ENCODE measurements at places on chromosomes 3 and 15.
A peak's percentile ranks its signal among the peaks of the same experiment; 100 is the strongest.

DNA sequence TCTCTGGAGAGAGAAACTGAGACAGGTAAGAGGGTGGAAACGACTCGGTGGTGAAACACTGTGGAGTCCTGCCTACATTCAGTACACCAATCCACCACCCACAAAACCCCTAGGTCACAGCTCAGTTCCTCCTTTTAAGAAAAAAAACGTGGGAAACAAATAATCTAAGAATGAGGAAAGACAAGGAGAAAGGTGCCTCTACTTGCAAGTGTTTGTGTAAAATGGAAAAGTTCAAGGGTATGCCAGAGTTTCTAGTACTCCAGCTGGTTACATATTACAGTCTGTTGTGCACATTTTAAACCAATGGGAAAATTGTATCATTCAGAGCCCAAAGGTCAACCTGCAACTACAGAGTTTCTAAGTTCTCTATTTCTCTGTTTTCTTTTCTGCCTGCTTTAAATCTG is 32.2 kb downstream of the HGD start:
- H3K36me3 ChIP-seq: no peaks in the 10 kb centered on the region
- DNase-seq: no peak
- H3K27me3 ChIP-seq: no peaks in the 10 kb centered on the region
- no peak overlapping the region for H3K4me3 ChIP-seq

GRCh38 chr3:56976651-56977560 is 83.6 kb upstream of the SPATA12 start:
- H3K27ac ChIP-seq: peak overlapping the region; percentile 82
- peak; percentile 86 for DNase-seq
- H3K4me3 ChIP-seq: no peak overlapping the region
- peaks cover 34% of the 10 kb centered on the region for H3K4me1 ChIP-seq

DNA sequence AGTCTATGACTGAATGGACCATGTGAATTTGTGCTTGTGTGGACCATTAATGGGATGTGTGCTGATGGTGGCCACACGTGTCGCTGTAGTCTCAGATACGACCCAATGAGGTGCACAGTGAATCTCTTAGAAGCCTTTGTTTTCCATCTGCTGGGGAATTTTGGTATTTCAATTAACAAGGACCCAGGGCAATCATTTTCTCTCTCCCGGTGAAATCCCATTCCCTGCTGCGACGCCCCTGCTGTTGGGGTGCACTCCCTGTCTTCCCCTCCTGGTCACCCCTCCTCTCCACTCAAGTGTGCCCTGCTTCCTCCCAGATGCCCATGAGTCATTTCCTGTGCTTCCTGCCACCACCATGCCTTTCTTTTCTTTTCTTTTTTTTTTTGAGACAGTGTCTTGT is 32.7 kb downstream of the EBLN2 start:
- no peak overlapping the region for H3K27ac ChIP-seq
- H3K4me1 ChIP-seq: no peaks in the 10 kb centered on the region
- no peaks in the 10 kb centered on the region for H3K36me3 ChIP-seq
- H3K4me3 ChIP-seq: no peak overlapping the region
- H3K27me3 ChIP-seq: no peaks in the 10 kb centered on the region
- no peak for DNase-seq

DNA sequence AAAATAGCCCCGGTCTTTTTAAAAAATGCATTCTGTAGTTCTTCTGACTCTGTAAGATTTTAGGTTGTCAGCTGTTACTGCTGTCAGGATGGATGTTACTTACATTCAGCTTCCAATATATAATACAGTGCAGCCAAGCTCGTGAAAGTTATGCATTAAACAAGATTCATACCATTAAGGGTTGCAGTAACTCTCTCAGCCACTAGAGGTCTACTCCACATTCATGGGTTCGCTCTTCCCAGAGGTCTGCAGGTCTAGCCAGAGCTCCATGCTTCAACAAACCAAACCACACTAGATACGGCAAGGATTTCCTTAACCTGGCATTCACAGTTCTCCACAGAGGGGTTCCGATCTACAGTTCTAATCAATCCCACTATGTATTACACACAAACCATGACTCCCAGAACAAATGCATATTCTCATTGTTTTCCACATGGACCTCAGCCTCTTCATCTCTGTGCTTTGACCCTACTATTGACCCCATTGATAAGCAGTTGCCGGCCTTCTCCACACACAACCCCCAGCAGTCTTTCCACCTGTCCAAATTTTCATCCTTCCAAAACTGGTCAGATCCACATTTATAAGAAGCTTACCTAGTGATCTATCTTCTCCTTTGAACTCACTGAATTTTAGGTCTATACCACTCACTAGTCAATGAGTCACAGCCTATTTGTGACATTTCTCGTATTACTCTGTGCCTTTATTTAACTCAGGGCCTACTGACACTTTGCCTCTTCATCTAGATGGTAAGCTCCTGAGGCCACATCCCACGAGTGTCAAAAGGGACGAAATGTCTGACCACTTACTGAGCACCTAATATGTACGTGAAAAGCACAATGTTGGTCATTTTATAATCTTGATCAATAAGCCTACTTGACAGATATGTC is 33.7 kb downstream of the RORA start:
- no peaks in the 10 kb centered on the region for H3K36me3 ChIP-seq
- no peak overlapping the region for H3K4me3 ChIP-seq
- no peaks in the 10 kb centered on the region for H3K27me3 ChIP-seq
- H3K27ac ChIP-seq: no peak overlapping the region

GRCh38 chr3:42130329-42131070 is 39.3 kb downstream of the TRAK1 start:
- no peaks in the 10 kb centered on the region for H3K4me1 ChIP-seq
- H3K27ac ChIP-seq: no peak overlapping the region
- no peak for DNase-seq
- H3K36me3 ChIP-seq: no peaks in the 10 kb centered on the region

GRCh38 chr3:187684880-187685279 is 14.7 kb upstream of the SST start:
- no peaks in the 10 kb centered on the region for H3K36me3 ChIP-seq
- DNase-seq: no peak
- no peaks in the 10 kb centered on the region for H3K4me1 ChIP-seq
- H3K27ac ChIP-seq: no peak overlapping the region
- no peaks in the 10 kb centered on the region for H3K27me3 ChIP-seq

- no peaks in the 10 kb centered on the region for H3K36me3 ChIP-seq
- peak overlapping the region; percentile 53 for H3K27ac ChIP-seq
- peaks cover 11% of the 10 kb centered on the region for H3K4me1 ChIP-seq
- no peaks in the 10 kb centered on the region for H3K27me3 ChIP-seq
- peak; percentile 92 for DNase-seq
Observed at GRCh38 chr15:58331913-58332675, 99.7 kb upstream of the LIPC start.

DNA sequence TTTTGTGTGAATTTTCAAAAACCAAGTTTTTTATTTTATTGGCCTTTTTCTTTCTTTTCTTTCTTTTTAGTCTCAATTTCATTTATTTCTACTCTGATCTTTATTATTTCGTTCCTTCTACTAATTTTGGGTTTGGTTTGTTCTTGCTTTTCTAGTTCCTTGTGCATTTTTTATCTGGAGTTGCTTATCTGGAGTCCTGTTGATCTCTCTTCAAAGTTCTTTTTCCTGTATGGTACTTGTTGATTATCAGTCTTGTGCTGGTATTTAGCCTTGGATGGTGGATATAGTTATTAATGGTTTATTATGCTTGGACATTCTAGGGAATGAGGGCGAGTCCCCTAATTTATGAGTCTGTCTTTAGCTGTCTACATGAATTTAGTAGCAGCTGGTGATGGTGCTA is 64.7 kb downstream of the LARS2 start:
- DNase-seq: no peak
- H3K36me3 ChIP-seq: no peaks in the 10 kb centered on the region
- no peaks in the 10 kb centered on the region for H3K27me3 ChIP-seq

- H3K4me3 ChIP-seq: no peak overlapping the region
- H3K27me3 ChIP-seq: no peaks in the 10 kb centered on the region
- no peak overlapping the region for H3K27ac ChIP-seq
- no peak for DNase-seq
Observed at GRCh38 chr3:79568938-79569337, 198.9 kb downstream of the ROBO1 start.

DNA sequence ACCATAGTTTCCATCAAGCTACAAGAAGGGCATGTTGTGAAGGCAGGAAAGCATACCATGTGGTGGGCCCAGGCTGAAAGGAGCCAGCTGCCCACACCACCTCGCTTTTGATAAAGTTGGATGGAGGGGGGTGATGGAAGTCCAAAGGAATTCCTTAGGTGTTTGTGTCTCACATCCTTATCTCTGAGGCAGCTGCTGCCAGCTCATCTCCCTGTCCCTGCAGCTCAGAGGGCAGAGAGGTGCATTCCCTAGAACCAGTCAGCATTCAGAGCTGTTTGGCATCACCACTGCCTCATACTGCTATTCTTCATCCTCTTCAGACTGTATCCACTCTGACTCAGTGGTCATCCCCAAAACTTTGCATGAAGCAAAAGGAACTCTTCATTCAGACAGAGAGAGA is 141.5 kb upstream of the BFSP2 start:
- H3K36me3 ChIP-seq: no peaks in the 10 kb centered on the region
- H3K4me1 ChIP-seq: no peaks in the 10 kb centered on the region
- H3K27me3 ChIP-seq: no peaks in the 10 kb centered on the region
- H3K27ac ChIP-seq: no peak overlapping the region
- DNase-seq: no peak
- no peak overlapping the region for H3K4me3 ChIP-seq

DNA sequence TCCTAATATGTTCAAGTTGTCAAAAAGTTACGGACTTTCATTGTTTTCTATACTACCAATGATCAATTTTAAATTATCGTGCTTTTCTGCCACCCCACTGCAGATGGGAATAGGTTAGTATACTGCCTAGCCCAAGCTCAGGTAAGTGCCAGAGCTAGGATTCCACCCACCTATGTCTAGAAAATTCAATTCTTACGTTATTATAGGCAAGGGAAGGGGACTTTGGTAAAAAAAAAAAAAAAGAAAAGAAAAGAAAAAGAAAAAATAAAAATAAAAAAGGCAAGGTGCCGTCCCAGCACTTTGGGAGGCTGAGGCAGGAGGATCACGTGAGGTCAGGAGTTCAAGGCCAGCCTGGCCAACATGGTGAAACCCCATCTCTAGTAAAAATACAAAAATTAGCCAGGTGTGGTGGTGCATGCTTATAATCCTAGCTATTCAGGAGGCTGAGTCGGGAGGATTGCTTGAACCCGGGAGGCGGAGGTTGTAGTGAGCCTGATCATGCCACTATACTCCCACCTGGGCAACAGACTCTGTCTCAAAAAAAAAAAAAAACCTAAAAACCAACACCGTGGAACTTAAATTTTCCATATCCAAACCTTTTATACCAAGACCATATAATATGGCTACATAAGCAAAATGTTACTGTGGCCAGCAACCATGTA is 1.3 kb downstream of the RPL22L1 start:
- DNase-seq: no peak
- H3K27ac ChIP-seq: peak overlapping the region; percentile 87
- no peaks in the 10 kb centered on the region for H3K27me3 ChIP-seq
- no peak overlapping the region for H3K4me3 ChIP-seq

DNA sequence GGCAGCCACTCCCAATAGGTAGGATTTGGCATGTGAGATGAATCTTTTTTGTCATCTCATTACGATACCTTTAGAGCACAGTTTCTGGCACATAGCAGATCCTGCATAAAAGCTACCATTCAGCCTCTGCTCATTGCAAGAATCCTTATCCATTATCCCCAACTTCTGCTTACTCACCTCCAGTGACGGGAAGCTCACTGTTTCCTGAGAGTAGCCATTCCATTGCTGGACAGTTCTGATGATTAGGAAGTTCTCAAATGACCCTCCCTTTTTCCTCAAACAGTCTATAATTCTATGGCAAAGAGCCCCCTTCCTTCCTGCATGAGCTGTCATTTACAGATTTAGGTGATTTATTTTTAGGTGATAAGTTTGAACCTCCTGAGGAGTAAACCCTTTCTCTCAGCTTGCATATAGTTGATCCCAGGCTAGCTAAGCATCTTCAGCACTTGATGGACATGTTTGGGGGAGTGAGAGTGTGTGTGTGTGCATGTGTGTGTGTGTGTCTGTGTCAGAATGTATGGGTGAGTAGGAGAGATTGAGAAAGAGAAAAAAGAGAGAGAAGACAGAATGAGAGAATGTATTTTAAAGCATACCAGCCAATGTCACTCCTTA is 109.7 kb downstream of the LSM3 start:
- no peak overlapping the region for H3K27ac ChIP-seq
- no peak for DNase-seq
- no peaks in the 10 kb centered on the region for H3K36me3 ChIP-seq
- peaks cover 11% of the 10 kb centered on the region for H3K4me1 ChIP-seq
- no peak overlapping the region for H3K4me3 ChIP-seq

DNA sequence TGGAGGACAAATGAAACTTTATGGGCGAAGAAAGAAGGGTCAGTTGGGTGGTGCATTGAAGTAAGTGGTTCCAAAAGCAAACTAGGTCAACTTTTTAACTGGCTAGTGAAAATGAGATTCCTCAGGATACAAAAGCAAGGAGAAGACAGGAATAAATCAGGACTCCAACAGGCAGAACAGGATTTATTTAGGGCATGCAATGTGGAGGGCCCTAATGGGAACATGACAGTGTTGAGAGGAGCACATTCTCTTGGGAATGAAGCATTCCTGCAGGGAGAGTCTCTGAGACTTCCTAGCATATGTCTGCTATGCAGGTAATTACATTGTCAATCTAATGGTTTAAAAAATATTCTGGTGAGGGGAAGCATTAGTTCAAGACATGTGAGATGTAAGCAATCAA is 8.7 kb downstream of the NPAP1 start:
- H3K36me3 ChIP-seq: no peaks in the 10 kb centered on the region
- DNase-seq: no peak
- no peak overlapping the region for H3K4me3 ChIP-seq
- H3K27ac ChIP-seq: no peak overlapping the region
- H3K4me1 ChIP-seq: peaks cover 4% of the 10 kb centered on the region

GRCh38 chr15:57306161-57306943 is 70.0 kb upstream of the CGNL1 start:
- H3K27me3 ChIP-seq: no peaks in the 10 kb centered on the region
- DNase-seq: peak; percentile 92
- H3K4me1 ChIP-seq: no peaks in the 10 kb centered on the region
- peak overlapping the region; percentile 55 for H3K4me3 ChIP-seq
- H3K27ac ChIP-seq: no peak overlapping the region
- no peaks in the 10 kb centered on the region for H3K36me3 ChIP-seq

- no peaks in the 10 kb centered on the region for H3K27me3 ChIP-seq
- no peak overlapping the region for H3K27ac ChIP-seq
- no peak overlapping the region for H3K4me3 ChIP-seq
- no peaks in the 10 kb centered on the region for H3K36me3 ChIP-seq
Observed at GRCh38 chr3:132256989-132257388, 60.2 kb upstream of the ACP3 start.

- no peaks in the 10 kb centered on the region for H3K4me1 ChIP-seq
- H3K27ac ChIP-seq: no peak overlapping the region
- no peak overlapping the region for H3K4me3 ChIP-seq
- no peaks in the 10 kb centered on the region for H3K36me3 ChIP-seq
- no peaks in the 10 kb centered on the region for H3K27me3 ChIP-seq
- no peak for DNase-seq
Observed at GRCh38 chr15:67405208-67406191, 115.4 kb upstream of the C15orf61 start.

- H3K27me3 ChIP-seq: no peaks in the 10 kb centered on the region
- no peak overlapping the region for H3K27ac ChIP-seq
- DNase-seq: no peak
- H3K4me1 ChIP-seq: no peaks in the 10 kb centered on the region
- no peak overlapping the region for H3K4me3 ChIP-seq
Observed at GRCh38 chr15:62993066-62993465, 49.5 kb upstream of the TPM1 start.

All from testis (tissue), 5 donors.